ENCODE measurements at places on chromosomes 12 and 14.

GRCh38 chr14:66152302-66152701 is 333.9 kb upstream of the CCDC196 start:
- DNase-seq, result no peak

GRCh38 chr12:48980953-48981756 is 3.0 kb downstream of the WNT1 start:
- DNase-seq, result peak; percentile 76

DNA sequence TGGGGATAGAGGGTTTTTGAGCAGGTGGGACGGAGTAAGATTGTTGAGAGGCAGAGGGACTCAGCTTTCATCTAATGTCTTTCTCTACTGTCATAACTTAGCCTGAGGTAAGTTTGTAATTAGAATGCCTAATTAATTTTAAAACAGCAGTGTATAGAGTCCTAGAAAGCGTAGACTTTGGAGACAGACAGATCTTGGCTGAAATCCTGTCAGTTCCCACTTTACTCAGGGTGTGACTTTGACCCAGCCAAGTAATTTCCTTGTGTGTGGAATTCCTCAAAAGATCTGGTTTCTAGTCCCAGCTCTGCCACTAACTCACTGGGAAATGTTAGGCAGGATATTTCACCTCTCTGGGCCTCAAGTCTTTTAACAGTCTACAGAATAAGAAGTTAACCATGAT is 74.3 kb downstream of the SLC25A21 start:
- DNase-seq, result no peak

- DNase-seq, result no peak
These were observed 119.7 kb upstream of the DNM1L start for GRCh38 chr12:32559434-32559833.

DNA sequence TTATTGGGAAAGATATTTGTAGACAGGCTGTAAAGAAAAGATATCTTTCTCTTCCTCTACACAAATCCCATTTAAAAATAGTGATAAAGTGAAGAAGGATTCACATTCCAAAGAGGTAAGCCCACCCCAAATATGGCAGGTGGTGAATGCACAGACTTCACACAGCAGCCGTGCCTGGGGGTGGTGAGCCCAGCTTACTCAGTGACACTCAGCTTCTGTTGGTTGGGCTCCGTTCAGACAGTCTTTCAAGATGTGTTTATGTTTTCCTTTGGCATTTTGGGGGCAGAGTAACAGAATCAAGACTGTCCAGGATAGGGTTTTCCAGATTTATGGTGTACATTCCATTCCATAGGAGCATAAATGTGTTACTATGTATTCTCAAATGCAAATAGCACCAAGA is 4.1 kb upstream of the COL2A1 start:
- DNase-seq, result no peak

DNA sequence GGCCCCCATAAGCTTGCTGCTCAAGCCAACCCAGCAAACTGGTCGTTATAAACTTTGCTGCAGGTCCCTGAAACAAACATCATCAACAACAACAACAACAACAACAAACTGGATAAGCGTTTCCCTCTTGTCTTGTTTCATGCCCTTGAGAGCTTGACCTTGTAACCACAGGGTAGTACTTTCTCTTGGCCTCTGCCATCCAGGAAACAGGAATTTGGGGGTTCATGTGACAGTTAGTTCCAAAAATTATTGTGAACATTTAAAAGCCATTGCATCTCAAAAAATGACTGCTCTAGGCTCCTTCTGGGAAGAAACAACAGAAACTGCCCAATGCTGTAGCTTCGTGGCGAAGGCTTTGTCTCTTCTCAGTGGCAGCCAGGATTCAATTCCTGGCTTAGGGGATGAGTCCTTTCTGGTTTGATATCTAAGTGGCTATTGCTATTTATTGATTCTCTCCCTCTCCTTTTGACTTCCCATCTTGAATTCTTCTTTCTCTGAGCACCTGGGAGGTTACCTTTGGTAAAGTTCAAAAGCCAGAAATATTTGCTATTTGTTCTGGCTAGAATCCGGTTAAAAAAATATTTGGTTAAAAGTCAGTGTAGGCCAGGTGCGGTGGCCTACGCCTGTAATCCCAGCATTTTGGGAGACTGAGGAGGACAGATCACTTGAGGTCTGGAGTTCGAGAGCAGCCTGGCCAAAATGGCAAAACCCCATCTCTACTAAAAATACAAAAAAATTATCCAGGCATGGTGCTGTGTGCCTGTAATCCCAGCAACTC is 52.0 kb upstream of the CPM start:
- no peak for DNase-seq

DNA sequence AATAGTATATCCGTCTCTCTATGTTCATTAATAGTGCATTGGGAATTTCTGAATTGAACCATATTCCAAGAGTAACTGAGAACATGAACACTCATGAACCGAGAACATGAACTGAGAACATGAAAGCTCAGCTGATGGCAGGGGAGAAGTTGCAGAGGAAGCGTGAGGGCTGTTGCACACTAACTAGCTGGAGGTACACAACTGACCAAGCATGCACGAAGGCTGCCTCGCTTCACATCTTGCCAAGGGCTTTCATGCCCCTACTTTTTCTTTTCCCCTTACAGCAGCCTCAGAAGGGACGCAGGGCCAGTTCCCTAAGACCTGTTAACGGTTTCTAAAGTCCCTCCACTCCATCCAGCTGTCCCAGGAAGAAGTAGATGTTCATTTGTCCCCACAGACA is 4.3 kb downstream of the RNASE1 start:
- DNase-seq, result no peak
